NCI-H1105 treated with DMSO at 0.1 percent for 48 hours (cell line): ENCODE measurements at places on chromosomes 3 and 15.

GRCh38 chr3:152688313-152688712 is 146.6 kb upstream of the P2RY1 start:
- DNase-seq = no peak

DNA sequence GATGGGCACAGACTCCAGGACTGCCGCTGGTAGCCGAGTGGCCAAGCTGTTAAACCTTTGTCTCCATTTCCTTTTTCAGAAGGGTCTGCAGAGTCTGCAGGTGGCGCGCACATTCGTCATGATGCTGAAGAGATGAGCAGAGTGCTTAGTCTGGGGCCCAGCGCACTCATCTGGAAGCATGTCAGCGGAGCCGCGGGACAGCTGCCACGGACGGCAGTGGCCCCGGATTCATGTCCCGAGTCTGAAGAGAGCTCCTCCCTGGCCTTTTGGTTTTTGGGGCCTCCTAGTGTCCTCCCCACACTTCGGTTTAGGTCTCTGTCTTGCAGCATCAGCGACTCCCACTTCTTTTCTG is 42.6 kb downstream of the KLHL25 start:
- DNase-seq = no peak

GRCh38 chr3:10157031-10157430 is 7.7 kb upstream of the IRAK2 start:
- DNase-seq = no peak

GRCh38 chr15:28051955-28052633 is 47.0 kb downstream of the OCA2 start:
- no peak for DNase-seq

DNA sequence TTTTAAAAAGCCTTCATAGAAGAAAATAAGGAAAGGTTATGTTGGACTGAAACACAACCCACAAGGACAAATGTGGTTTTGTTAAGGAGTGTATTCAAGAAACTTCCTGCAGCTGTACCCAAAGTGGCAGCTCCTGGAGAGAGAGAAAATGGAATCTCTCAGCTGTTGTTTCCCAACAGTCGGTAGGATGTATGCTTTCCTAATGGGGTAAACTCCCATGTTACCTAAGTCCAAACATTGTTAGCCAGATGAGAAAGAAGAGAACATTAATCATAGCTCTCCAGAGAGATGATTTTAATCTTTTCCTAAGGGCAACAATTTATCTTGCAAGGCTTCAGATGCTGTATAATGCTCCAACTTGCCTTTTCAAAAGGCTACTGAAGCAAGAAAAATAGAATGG is 22.6 kb upstream of the TEX9 start:
- no peak for DNase-seq
